Suppressor macrophage (primary cell): ENCODE measurements at places on chromosomes 3 and 15.
A peak's percentile ranks its signal among the peaks of the same experiment; 100 is the strongest.

GRCh38 chr3:156760333-156760732 lies 65.8 kb upstream of the LEKR1 start:
- peak; percentile 63 for DNase-seq

- DNase-seq = no peak
These were observed 949.0 kb downstream of the EPHA3 start for GRCh38 chr3:90056281-90057032.

- DNase-seq = peak; percentile 70
These were observed 320.3 kb upstream of the TGFBR2 start for GRCh38 chr3:30286007-30286669.

GRCh38 chr3:140536926-140537726 lies 140.7 kb upstream of the TRIM42 start:
- no peak for DNase-seq

GRCh38 chr15:30023798-30024295 lies 58.9 kb upstream of the GOLGA8J start:
- no peak for DNase-seq

- no peak for DNase-seq
These were observed 36.3 kb downstream of the PRICKLE2 start for GRCh38 chr3:64188810-64189560.

DNA sequence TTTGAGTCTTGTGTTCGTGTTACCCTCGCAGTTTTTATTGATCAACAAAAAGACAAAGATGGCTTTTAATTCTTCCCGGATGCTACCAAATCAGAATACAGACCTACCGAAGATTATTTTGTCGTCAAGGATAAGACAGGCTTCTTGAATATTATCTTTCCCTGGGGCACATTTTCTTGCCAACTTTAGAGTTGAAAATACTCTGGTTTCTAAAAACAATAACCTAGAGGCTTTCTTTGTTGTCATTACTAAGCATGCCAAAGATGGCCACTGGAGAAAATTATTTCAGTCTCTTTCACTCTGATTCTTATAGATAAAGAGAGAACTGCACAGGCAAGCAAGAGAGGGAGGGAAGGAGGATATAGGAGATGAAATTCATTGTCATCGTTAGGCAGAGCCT lies 33.9 kb downstream of the OXNAD1 start:
- DNase-seq = no peak

GRCh38 chr3:14473411-14473891 lies 66.7 kb downstream of the GRIP2 start:
- DNase-seq = no peak

- no peak for DNase-seq
These were observed 801.2 kb downstream of the PDCD6IP start for GRCh38 chr3:34599595-34599994.
